Calu3 (cell line): ENCODE measurements at places on chromosomes 3 and 15. TPM values are rescaled to one million over a fixed set of nuclear protein-coding genes. Genes with fewer than 3 reads are reported as not detected.

GRCh38 chr3:42704136-42704841 is 1.7 kb upstream of the HHATL start:
- H3K4me1 ChIP-seq: no peaks in the 10 kb centered on the region
- no peak for DNase-seq
- H3K4me3 ChIP-seq: no peak overlapping the region
- peaks cover 89% of the 10 kb centered on the region for H3K27me3 ChIP-seq
- no peaks in the 10 kb centered on the region for H3K36me3 ChIP-seq

GRCh38 chr15:62549345-62549970 is 384.4 kb upstream of the C2CD4B start:
- no peaks in the 10 kb centered on the region for H3K36me3 ChIP-seq
- DNase-seq: peak; percentile 45
- no peak overlapping the region for H3K27ac ChIP-seq
- no peak overlapping the region for H3K4me3 ChIP-seq
- no peaks in the 10 kb centered on the region for H3K27me3 ChIP-seq
- peaks cover 17% of the 10 kb centered on the region for H3K4me1 ChIP-seq

- H3K36me3 ChIP-seq: peaks cover 10% of the 10 kb centered on the region
- peaks cover 25% of the 10 kb centered on the region for H3K27me3 ChIP-seq
- no peak for DNase-seq
- no peak overlapping the region for H3K27ac ChIP-seq
- peaks cover 9% of the 10 kb centered on the region for H3K4me1 ChIP-seq
Observed at GRCh38 chr15:96407482-96407881, 77.0 kb downstream of the NR2F2 start.

- H3K4me1 ChIP-seq: no peaks in the 10 kb centered on the region
- peaks cover 42% of the 10 kb centered on the region for H3K27me3 ChIP-seq
- no peak within 1 kb of the TSS for H3K27ac ChIP-seq
- peaks cover 9% of the 10 kb centered on the region for H3K36me3 ChIP-seq
Observed at GRCh38 chr15:92655178-92655995, at the start of gene FAM174B. FAM174B (minus strand) TSS chr15:92655775.

DNA sequence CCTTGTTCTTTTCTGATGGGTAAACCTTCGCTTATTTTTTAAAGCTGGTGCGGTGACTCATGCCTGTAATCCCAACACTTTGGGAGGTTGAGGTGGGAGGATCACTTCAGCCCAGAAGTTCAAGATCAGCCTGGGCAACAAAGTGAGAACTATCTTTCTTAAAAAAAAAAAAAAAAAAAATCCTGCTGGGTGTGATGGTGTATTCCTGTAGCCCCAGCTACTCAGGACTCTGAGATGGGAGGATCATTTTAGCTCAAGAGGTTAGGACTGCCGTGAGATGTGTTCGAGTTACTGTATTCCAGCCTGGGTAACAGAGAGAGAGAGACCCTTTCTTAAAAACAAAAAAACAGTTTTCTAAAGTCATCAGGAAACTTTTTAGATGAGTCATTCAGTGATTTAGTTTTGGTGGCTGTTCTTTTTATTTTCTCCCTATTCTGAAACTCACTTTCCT is 37.7 kb downstream of the SLMAP start:
- H3K36me3 ChIP-seq: no peaks in the 10 kb centered on the region
- H3K4me3 ChIP-seq: no peak overlapping the region
- H3K27ac ChIP-seq: peak overlapping the region; percentile 85

GRCh38 chr3:126394977-126395321 is 240 bp downstream of the CFAP100 start:
- H3K4me1 ChIP-seq: peaks cover 23% of the 10 kb centered on the region
- H3K4me3 ChIP-seq: no peak overlapping the region
- peaks cover 52% of the 10 kb centered on the region for H3K27me3 ChIP-seq
- H3K27ac ChIP-seq: no peak overlapping the region

- peaks cover 27% of the 10 kb centered on the region for H3K27me3 ChIP-seq
- DNase-seq: no peak
- H3K36me3 ChIP-seq: no peaks in the 10 kb centered on the region
- H3K4me3 ChIP-seq: no peak overlapping the region
- H3K27ac ChIP-seq: no peak overlapping the region
Observed at GRCh38 chr3:197394464-197395321, 96.3 kb upstream of the DLG1 start.

The CDC25A gene
- 15.2 and 18.2 TPM in 2 replicates for total RNA-seq

The PPP2R3A gene
- total RNA-seq: 45.6 and 64.8 TPM in 2 replicates

The TMOD2 gene
- 0.64 and 1.0 TPM in 2 replicates for total RNA-seq

The ZNF662 gene
- 1.1 and 1.2 TPM in 2 replicates for total RNA-seq

The C2CD4B gene
- total RNA-seq: 18.8 and 29.9 TPM in 2 replicates

The CNBP gene
- total RNA-seq: 331 and 355 TPM in 2 replicates
